ENCODE measurements at places on chromosomes 11 and 22.

GRCh38 chr11:2549491-2549875, 104.7 kb downstream of the KCNQ1 start:
- no peak for DNase-seq

DNA sequence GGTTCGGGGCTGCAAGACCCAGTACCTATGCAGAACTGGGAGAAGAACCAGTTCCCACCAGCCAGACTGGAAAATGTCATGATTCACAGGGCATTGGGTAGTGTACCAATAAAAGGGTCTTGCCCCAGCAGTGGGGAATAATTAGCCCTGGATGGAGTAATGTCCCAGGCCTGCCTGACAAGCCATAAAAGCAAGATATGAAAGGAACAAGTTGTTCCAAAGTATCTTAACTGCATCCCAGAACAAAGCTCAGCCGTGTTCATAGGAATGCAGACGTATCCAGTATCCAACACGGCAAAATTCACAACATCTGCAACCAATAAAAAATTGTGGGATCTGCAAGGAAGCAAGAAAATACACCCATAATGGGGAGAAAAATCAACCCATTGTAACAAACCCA, 47.9 kb downstream of the ASCL2 start:
- DNase-seq, result no peak

DNA sequence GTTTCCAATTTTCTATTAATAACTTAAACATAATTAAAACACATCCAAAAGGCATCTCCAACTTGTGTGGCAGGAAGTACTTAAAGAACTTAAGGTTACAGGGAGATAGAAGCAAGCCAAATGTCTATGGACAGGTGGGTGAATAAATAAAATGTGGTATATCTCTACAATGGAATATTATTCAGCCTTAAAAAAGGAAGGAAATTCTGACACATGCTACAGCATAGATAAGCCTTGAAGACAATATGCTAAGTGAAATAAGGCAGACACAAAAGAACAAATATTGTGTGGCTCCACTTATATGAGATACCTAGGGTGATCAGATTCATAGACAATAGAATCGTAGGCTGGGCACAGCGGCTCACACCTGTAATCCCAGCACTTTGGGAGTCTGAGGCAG, 109.6 kb downstream of the WT1 start:
- DNase-seq, result no peak

GRCh38 chr22:46744581-46744980, 6.5 kb upstream of the CERK start:
- no peak for DNase-seq

GRCh38 chr11:93963072-93963471, 58.1 kb upstream of the HEPHL1 start:
- no peak for DNase-seq

GRCh38 chr11:78218707-78219492, 30.2 kb downstream of the USP35 start:
- no peak for DNase-seq

DNA sequence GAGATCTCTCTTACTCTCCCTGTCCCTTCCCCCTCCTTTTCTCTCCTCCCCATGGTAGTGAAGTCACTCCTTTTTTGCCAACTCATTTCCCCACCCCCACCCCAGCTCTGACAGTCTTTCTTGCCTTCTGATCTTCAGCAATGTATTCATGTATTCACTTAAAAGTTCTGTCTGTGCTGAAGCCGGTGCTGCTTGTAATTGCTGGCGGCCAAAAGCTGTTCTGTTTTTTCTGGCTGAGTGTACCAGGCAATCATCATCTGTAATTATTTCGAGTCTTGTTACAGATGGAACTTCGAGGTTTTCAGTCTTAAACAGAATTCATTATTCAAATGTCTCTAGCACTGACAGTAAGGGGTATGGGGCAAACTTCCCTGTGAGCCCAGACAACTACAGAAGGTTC, 99.5 kb downstream of the SPATA19 start:
- no peak for DNase-seq

DNA sequence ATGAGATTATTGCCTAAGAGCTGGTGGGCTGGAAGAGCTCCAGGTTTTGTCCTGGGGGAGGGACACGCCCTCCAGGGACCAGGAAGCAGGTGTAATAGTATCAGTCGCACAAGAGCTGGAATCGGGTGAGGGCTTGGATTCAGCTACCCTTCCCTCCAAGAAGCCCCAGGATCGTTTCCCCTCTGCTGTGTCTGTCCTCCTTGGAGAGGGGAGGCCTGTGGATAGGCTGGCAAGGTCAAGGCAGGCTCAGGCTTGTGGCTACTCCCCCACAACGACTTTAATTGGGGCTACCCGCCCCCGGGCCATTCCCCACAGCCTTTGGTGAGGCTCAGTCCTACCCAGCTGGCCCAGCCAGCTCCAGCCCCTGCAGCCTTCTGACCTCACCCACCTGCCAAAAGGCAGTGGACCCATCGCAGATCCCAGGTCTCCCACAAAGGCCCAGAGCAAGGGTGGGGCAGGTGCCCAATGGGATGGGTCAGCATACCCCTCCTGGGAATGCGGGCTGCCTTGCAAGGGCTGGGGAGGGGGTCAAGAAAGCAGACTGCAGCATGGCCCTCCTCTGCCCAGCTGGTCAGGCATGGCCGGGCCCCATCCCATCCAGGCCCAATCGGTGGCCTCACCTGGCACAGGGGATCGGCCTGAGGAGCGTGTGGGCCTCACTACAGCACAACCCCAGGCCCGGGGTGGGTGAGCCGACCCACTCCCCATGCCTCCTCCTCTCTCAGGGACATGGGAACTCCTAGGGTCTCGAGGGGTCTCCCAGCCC, 1.0 kb downstream of the CTSD start:
- no peak for DNase-seq

DNA sequence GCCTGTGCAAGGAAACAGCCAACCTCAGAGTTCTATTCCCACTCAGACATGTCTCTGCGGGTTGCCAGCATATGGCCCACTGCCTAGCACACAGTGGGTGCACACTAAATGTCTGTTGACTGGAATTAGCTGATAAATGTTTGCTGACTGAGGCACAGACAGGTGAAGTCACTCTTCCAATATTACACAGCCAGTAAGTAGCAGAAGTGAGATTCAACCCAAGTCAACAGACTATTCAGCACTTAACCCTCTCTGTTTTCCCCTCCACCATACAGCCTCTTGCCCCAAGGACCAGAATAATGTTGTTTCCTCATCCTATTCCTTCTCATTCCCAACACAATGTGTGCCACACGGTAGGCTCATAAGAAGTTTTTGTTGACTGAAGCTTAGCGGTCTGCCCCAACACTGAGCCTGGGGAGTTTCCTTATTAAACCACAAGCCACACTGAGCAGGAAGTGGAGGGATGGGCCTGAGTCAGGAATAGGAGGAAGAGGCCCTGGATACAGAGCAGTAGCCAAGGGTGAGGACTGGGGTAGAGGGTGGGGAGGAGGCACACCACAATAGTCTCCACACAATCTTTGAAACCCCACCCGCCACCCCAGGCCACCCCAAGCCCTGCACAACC, 15.7 kb upstream of the IL10RA start:
- peak; percentile 14 for DNase-seq

- DNase-seq, result no peak
Measured at GRCh38 chr11:95835351-95835750, 45.1 kb downstream of the CEP57 start.

DNA sequence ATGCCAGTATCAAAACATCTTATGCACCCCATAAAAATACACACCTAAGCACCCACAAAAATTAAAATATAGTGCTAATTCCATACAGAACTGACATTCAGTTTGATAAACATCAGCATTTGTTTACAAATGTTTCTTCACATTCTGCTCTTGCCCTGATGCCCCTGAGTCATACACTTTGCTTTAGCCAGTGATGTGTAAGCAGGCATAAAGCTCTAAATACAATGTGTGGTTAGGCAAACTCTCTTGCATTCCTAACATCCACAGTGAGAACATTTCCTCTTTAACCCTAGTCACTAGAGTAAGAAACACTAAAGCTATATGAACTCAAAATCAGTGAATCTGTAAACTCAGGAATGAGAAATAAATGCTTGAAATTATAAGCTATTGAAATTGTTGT, 1060.7 kb downstream of the FAM181B start:
- DNase-seq, result no peak

DNA sequence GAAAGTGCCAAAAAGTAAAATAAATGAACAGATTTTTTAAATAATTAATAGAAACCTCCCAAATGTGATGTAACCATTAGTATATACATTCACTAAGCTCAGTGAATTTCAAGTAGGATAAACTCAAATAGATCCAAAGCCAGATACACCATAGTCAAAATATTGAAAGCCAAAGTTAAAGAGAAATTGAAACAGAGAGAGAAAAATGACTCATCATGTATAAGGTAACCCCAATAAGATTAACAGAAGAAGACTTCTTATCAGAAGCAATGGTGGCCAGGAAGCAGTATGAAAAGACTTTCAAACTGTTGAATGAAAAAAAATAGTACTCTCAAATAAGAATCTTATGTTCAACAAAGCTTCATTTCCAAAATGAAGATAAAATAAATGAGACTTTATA, 70.5 kb downstream of the LUZP2 start:
- no peak for DNase-seq

GRCh38 chr11:28132548-28132947, 24.4 kb downstream of the METTL15 start:
- DNase-seq, result no peak

GRCh38 chr22:46915950-46916730, 153.7 kb downstream of the TBC1D22A start:
- no peak for DNase-seq

DNA sequence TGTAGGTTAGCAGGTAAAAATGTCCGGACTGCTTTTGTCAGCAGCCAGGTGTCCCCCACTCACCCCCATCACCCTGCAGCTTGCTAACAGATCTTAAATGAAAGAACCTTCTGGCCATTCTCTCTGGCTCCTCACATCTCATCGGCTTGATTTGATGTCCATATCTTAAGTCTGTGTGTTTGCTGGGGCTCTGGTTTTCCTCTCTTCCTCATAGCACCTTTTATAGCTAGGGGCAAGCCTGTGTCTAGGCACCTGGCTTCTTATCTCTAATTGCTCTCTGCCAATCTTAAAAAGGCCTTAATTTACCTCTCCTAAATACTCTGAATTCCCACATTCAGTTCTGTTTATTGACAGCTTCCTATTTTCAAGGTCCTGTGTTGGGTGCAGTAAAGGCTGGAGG, 72.0 kb downstream of the ARHGAP42 start:
- DNase-seq, result no peak

DNA sequence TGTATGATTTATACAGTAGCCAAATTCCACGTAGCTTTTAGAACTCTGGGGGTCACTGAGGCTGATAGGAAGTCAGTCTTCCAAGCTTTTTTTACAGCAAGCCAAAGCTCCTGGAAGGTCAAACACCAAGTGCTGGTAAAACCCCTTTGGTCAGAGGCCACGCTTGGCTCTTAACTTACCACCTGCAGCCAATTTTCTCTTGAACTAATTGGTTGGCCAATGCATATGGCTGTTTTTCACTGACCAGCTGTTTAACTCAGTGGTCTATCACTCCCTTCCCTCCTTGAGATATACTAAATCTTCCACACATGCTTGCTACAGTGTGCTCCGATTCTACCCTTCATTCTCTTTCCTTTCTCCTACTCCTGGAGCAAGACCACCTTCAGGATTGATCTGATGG, 116.0 kb downstream of the FAR1 start:
- no peak for DNase-seq

All from SK-N-MC (cell line).